ENCODE measurements at places on chromosomes 11 and 22.
A peak's percentile ranks its signal among the peaks of the same experiment; 100 is the strongest.

DNA sequence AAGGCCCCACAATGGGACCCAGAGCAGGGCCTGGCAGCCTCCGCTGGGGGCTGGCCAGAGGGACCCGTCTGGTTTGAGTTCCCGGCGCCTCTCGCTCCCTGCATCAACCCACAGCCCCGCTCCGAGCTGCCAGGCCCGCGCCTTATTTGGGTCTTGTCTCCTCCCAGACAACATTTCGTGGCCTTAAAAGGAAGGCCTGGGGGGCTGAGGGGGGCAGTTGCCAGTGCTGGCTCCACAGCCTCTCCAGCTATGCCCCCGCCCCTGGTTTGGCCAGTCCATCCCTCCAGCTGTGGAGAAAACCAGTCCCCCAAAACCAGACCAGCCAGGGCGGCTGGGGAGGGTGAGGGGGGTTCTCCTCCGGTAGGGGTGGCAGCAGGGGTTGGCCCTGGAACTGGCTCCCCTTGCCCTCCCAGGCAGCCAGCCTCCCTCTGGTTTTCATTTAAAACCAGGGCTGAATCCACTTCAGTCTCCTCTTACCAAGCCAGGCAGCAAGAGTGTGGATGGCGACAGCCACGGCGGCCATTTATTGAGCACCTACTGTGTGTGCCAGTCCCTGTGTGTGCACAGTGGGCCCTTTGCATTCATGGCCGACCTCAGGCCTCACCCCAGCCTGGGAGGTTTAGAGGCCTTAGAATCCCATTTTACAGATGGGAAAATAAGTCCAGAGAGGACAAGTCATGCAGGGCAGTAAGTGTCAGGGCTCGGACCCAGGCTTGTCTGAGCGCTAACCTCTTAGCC lies 18.6 kb downstream of the EMID1 start:
- no peak for DNase-seq

DNA sequence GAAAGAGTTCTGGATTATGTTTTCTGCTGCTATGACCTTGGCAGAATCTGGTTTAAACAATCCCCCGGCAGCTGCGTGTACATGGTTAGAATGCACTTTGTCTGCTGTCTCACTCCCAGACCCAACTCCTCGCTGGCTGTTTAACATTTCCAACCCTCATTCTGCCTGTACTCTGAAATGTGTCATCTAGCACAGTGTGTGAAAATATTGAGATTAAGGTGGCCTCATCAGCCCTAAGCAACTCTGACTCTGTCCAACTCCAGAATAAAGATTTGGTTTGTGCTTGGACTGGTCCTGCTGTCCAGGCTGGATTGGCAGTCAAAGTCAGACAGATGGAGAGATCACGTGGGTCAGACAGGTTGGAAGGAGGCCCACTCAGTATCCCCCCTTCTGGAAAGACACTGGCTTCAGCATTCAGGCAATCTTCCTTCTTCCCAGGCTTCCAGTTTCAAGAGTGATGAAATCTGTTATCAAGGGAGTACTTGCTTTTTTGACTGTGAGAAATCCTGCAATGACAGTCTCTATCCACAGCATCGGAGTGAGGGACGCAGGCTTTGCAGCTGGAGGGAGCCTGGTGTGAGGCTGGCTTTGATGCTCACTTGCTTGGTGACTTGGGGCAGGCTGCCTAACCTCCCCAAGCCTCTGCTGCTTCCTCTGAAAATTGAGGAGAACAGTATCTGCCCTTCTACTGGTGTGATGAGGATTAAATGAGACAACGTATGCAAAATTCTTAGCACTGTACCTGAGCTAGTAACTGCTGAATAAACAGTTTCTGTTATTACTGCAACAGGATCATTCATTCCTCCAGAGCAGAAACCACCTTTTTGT lies 29.8 kb downstream of the ABTB2 start:
- no peak for DNase-seq

- no peak for DNase-seq
Observed at GRCh38 chr11:70552167-70553150, 154.1 kb downstream of the CTTN start.

DNA sequence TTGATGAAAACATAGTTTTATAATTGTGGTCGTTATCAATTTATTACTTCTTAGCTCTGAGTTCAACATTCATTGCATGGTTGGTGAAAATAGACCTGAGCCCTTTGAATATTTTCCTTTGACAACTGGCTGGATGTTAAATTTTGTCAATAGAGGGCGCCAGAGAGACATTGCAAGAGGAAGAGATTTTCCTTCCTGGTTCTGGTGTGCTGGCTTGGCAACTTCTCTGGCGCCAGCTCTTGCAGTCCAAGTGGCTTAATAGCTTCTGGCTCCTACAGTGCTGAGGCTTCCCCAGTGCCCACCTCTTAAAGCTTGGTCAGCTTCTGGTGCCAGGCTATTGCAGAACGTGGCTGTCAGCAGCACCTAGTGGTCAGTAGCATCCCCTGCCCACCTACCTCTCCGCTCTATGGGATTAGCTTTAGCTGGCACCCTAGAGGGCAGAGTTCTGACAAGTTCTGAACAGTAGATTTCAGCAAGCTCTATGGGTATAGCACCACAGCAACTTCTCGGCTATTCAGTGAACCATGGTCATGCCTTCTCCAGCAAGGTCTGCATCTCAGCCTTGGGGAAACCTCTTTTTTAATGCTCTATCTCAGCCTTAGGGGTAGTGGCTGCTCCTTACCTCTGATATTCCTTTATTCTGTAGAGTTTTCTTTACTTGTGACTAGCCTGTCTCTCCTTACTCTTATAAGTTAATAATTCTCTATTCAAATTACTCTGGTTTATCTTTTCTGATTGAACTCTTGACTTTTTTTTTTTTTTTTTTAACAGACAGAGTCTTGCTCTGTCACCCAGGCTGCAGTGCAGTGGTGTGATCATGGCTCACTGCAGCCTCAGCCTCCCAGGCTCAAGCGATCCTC lies 59.4 kb downstream of the ACER3 start:
- DNase-seq, result peak; percentile 67

GRCh38 chr11:15650105-15650938 lies 535.6 kb downstream of the INSC start:
- DNase-seq, result peak; percentile 71

DNA sequence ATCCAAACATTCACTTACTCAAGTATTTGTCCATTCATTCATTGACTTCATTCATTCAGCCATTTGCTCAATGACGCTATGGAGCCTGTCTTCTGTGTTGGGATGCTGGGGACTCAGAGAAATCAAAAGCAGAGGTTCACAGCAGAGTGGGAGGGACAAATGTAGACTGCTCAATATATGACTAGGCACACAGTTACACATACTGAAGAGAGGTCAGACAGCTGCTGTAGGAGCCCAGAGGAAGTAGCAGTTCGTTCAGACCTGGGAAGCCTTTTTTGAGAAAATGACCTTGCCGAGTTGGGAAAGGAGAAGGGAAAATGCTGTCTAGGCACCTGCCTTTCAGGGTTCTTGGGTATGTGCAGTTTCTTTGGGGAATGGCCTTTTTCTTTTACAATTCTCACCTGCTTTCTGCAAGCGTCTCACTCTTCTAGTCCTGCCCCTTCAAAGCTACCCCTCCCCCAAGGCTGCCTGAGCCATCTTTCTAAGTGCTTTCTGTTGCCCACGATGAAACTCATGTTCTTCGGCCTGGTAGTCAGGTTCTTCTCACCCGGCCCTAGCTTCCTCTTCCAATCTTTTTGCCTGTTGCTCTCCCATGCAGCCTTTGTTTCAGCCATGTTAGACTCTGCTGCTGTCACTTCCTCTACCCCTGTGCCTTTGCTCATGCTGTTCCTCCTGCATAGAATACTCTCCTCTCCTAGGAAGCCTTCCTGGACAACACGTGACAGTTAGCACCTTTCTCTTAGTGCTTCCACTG lies 4.2 kb upstream of the UVRAG start:
- DNase-seq, result no peak

- DNase-seq, result no peak
Observed at GRCh38 chr11:115462004-115462541, 42.1 kb downstream of the CADM1 start.

GRCh38 chr11:121105481-121106195 lies 4.6 kb downstream of the TECTA start:
- DNase-seq, result no peak

DNA sequence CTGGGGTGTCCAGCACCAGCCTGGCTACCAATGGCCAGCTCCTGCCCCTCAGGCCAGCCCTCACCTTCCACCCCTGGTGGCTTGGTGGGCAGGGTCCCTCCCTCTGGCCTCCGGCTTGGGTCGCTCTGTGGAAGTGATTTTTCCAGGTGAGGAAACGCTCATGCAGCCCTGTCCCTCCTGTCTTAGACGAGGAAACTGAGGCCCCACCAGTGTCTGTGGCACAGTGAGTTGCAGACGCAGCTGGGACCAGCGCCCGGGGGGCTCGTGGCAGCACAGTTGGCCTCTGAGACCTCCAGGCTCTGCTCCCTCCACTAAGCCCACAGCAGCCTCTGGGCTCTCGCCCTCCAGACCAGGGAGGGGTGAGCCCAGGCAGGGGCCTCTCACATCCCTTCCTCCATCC lies 6.2 kb downstream of the B3GAT1 start:
- no peak for DNase-seq

- no peak for DNase-seq
Observed at GRCh38 chr11:72228229-72228843, 3.8 kb downstream of the INPPL1 start.

DNA sequence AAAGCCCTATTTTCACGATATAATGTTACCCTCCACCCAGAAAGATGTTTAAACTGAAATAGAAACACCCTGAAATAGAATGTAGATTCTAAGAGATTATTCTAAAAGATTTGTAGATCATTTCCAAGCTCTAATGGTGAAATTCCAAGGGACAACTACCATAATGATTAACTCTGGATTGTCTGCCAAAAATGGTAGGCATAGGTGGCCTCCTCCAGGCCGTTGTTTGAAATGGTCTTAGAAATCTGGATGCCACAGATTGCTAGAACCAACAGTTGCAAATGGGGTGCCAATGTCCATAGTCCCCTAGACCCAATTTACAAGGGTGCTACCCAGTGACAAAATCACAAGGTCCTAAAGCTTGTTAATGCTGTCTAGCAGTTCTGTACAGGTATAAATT lies 6.7 kb upstream of the SLC6A5 start:
- no peak for DNase-seq

- DNase-seq, result no peak
Observed at GRCh38 chr11:73233692-73234470, 15.8 kb downstream of the P2RY2 start.

GRCh38 chr11:44310463-44311272 lies 729 bp upstream of the ALX4 start:
- DNase-seq, result no peak

DNA sequence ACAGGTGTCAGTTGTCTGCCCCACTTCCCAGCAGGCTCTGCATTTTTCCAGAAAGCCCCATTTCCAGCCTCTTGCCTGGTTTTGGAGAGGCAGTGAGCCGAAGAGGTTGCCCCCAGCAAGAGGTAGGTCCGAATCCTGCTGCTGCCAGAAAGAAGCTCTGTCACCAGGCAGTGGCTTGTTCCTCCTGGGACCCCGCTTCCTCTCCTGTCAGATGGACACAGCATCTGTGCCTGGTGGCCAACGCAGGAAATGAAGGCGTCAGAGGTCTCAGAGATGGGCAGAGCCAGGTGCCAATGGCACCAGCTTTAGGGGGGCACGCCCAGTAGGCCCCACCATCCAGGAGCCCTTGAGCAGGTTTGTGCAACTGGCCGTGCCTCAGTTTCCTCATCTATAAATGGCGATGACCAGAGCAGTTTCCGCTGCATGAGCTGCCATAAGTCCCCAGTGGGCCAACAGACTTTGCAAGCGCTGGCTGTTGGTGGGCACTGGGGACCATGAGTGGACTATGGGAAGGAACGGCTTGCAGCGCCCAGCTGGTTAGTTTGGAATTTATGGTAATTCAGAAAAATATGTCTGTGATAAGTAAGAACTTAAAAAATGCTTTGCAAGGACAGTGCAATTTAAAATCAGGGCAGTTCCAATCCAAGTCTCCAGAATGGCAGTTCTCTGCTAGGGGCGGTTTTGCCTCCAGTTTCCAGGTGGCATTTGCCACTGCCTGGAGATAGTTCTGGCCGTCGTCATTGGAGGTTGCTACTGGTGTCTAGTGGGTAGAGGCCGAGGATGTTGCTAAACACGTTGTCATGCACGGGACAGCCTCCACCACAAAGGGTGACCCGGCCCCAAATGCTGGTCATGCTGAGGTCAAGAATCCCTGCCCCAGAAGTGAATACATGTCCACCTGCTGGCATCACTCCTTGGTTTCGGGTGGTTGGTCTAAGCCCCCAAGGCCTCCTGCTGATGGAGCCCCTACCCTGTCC lies 2.3 kb upstream of the OSBPL5 start:
- no peak for DNase-seq

GRCh38 chr11:70757241-70757640 lies 358.9 kb downstream of the CTTN start:
- DNase-seq, result no peak

DNA sequence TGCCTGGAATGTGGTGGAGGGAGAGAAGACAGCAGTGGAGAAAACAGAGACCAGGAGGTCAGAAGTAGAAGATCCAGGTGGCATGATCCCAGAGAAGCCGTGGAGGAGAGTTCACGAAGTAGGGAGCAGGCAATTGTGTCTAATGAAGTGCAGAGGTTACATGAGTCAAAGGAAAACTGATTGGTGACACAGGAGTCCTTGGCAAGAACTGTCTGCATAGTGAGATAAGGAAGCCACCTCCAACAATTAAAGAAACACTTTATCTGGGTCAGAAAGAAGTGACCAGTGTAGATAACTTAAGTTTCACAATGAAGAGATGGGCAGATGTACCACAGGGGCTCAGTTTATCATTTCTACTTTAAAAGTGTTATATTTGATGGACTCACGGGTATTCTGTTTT lies 57.0 kb upstream of the PTH start:
- no peak for DNase-seq

DNA sequence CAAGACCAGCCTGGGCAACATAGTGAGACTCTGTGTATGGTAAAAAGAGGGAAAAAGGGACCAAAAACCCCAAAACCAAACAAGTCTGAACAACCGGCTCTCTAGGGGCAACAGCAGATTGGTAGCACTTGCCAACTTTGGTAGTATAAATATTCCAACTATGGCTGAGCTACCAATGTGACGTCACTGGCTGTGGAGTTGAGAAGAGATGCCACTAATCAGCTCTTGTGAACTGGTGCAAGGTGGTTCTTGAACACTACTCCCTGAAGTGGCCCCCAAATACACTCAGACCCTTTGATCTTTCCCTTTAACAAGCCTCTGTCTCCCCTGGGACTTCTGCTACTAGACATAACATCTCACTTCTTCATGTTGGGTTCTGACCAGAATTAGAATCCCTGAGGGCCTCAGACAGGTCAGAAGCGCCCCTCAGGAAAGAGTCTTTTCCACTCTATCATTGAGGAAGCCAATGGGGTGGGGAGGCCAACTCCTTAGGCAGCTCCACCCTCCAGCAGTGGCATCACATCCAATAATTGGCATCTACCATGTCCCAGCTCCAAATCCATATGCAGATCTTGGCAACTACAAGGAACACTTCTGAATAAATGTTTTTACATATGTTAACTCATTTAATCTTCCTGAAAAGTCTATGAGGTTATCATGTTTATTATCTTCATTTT lies 49.2 kb downstream of the RPL27A start:
- no peak for DNase-seq

DNA sequence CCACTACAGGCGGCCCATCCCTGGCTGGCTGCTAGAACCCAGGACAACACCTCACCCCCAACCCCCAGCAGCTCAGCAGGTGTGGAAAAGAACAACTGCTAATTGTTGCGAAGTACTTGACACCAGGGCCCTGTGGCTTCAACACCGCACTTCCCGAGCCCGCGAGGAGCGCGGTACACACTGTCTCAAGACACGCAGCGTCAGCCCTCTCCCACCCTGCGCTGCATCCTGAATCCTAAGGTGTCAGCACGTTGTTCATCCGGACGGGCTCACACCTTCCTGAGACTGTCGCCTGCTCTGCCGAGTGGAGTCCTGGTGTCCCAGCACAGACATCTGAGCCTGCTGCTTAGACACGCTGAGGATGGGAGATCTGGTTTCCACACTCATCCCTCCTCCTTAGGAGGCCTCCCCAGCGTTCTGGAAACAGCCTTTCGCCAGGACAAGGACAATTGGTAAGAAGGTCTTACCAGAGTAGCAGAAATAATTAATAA lies 1336.2 kb downstream of the BRD1 start:
- no peak for DNase-seq
